Activated gamma-delta T cell treated with Interleukin-2 at 50 U/mL for 16 hours (primary cell): ENCODE measurements at places on chromosomes 3 and 15.

- no peak for DNase-seq
These were observed 299.7 kb upstream of the LMCD1 start for GRCh38 chr3:8201886-8202285.

- DNase-seq = no peak
These were observed 11.5 kb downstream of the TATDN2 start for GRCh38 chr3:10259798-10260197.

DNA sequence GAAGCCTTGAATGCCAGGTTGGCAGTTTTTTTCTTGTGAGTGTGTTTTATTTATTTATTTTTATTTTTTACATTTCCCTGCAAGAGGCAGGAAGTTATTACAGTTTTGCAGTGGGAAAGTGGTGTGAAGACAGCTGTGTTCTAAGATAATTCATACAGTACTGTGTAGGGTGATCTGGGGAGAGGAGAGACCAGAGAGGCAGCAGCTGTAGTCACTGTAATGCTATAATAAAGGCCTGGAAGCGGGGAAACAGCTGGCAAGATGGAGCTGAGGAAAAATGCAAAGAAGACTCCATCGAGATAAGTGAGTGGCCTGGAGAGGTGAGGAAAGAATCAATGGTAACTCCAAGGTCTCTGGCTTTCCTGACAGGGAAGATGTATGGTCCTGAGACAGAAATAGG is 23.1 kb downstream of the CNTN3 start:
- DNase-seq = no peak

DNA sequence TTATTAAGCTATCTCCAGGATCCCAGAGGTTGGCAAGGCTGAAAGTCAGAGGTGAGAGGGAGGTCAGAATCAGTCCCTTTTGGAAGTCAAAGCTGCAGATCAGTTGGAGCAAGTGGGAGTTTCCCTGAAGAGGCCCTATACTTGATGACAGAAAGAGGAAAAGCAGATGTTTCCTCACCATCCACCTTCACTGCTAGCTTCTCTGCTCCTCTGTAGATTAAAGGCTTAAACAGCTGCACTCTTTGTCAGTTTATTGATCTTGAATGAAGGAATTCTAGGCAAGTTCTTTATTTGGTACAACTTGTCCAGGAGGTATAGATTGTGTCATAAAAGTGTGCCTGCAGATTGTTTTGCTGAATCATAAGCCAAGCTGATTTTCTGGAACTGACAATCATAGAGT is 408.2 kb upstream of the TGFBR2 start:
- DNase-seq = no peak

GRCh38 chr3:13148126-13148525 is 74.9 kb upstream of the IQSEC1 start:
- no peak for DNase-seq

- DNase-seq = no peak
These were observed 1.5 kb upstream of the SKIL start for GRCh38 chr3:170355738-170356595.

GRCh38 chr15:60179786-60180391 is 175.8 kb downstream of the FOXB1 start:
- peak; percentile 31 for DNase-seq

DNA sequence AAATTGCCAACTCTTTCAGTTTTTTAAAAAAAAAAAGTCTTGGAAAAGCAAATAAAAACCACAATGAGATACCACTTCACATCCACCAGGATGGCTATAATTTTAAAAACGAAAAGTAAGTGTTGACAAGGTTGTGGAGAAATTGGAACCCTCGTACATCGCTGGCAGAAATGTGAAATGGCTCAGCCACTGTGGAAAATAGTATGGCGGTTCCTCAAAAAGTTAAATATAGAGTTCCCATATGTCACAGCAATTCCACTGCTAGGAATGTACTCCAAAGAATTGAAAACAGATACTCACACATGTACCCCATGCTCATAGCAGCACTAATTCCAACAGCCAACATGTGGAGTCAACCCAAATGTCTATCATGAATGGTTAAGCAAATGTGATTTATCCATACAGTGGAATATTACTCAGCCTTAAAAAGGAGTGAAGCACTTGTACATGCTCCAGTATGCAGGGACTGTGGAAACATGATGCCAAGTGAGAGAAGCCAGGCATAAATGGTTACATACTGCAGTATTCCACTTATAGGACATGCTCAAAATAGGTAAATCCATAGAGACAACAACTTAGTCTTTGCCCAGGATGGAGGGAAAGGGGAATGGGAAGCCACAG is 73.8 kb upstream of the PCSK6 start:
- no peak for DNase-seq
